Stimulated activated CD4-positive, alpha-beta T cell treated with anti-CD3 and anti-CD28 coated beads, TNF-alpha, amount 100 ng/mL, for 48 hours (primary cell): ENCODE measurements at places on chromosomes 4 and X.

- DNase-seq: no peak
Measured at GRCh38 chr4:174714393-174715211, 114.4 kb downstream of the GLRA3 start.

DNA sequence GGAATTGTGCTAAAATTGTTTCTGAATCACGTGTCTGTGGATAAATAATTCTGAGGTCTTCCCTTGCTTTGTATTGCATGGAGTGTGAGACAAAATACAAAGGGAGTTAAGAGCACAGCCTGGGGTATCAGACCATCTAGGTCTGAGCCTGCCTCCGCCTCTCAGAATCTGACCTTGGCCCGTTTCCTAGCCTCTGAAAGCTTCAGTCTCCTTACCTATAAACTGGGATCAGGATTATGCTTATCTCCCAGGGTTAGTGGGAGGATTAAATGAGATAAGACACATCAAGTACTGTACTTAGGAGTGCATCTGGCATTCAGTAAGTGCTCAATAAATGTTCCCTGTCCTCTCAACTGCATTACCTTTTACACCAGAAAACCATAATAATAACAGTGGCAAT is 140.6 kb upstream of the TENM3 start:
- no peak for DNase-seq

DNA sequence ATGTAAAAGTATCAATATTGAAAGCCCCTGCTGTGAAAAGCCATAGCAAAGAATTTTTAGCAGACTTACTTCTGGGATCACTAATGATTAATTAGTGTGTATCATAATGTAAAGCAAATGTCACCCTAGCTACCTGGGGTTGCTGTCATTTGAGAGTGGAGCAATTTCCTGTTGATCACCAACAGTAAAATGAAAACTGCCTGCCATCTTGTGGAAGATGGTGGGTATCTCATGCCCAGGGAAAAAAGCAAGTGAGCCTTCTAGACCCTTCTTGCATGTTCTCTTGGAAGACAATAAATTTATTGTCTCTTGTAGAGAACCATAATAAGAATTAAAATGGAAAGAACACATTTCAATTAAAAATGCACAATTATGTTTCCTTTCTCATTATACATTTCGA is 360.2 kb downstream of the ZIC3 start:
- DNase-seq: no peak

GRCh38 chr4:8391972-8392371 is 48.6 kb downstream of the ACOX3 start:
- DNase-seq: no peak

GRCh38 chrX:128781506-128781905 is 729.3 kb upstream of the ACTRT1 start:
- DNase-seq: no peak

DNA sequence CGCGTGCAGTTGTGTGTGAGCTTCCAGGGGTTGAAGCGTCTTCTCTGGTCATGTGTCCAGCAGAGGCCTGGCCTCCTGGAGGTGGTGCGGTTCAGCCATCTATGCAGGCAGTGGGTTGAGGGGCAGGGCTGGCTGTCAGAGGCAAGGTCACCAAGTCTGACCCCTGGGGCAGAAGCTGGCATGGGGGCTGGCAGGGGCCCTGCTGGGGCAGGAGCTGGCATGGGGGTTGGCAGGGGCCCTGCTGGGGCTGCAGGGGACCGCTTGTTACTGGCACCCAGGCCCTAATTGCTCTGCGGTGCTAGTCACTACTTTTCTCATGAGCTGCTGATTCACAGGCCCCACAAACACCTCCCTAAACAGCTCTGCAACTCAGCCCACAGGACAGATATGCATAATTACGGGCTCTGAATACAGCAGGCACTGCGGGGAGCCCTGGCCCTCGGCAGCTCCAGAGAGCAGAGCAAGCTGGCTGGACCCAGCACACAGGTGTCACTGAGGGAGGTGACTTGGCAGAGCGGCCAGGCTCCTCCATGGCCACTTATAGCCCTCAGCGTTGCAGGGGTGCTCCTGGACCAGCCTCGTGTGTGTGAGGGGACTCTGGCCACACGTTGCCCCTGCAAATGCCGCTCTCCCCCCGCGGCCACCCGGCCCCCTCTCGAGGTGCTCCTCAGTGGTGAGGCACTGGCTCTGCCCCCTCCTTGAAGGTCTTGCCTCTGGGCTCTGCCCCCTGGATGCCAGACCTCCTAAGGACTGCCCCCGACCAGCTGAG is 32.7 kb downstream of the CPLX1 start:
- DNase-seq: no peak

- no peak for DNase-seq
Measured at GRCh38 chr4:26239801-26240200, 81.0 kb upstream of the RBPJ start.

DNA sequence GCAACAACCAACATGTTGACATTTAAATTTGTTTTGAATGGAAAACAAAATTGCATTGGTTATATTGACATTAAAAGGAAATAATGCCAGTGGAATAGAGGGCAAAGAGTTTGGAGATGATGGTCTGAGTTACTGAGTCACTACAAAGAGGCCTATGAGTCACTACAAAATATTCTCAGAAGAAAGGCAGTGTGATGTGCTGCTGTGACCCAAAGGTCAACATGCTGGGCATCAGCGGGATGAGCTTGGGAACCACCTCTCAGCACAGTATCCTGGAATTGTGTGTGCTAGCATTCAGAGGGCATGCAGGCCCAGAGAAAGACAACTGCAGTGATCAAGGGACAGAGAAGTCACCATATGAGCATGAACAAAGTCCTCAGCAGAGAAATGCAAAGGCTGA is 2.8 kb downstream of the CMC4 start:
- no peak for DNase-seq

DNA sequence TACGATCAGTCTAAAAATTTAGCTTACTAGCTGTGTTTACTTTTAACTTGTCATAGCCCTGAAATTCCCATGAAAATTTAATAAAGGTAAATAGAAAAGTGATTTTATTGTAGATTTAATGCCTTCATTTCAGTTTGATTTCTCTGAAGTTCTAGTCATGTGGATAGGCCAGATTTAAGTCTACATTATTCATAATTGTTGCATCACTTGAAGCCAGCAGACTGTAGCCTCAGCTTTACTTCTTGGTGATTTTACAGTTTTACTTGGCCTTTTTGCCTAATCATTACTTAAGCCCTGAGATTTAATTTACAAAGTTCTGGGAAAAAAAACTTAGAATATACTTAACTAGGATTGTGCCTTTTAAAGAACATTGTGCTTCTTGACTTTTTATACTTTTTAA is 73.5 kb upstream of the FHDC1 start:
- DNase-seq: no peak

DNA sequence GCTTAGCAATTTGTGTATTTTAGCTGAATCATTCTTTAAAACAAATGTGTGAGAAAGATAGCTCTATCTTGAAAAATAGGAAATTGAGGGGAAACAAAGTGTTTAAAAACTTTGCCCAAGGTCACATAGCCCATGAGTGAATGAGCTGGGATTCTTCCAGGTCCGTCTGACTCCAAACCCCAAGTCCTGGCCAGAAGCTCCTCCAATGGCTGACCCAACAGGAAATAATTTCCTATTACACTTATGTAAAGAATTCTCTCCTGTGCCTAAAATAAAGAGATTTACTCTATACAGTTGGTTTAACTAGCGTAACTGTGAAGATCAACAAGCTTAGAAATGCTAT is 287.6 kb downstream of the ARHGAP24 start:
- DNase-seq: no peak

DNA sequence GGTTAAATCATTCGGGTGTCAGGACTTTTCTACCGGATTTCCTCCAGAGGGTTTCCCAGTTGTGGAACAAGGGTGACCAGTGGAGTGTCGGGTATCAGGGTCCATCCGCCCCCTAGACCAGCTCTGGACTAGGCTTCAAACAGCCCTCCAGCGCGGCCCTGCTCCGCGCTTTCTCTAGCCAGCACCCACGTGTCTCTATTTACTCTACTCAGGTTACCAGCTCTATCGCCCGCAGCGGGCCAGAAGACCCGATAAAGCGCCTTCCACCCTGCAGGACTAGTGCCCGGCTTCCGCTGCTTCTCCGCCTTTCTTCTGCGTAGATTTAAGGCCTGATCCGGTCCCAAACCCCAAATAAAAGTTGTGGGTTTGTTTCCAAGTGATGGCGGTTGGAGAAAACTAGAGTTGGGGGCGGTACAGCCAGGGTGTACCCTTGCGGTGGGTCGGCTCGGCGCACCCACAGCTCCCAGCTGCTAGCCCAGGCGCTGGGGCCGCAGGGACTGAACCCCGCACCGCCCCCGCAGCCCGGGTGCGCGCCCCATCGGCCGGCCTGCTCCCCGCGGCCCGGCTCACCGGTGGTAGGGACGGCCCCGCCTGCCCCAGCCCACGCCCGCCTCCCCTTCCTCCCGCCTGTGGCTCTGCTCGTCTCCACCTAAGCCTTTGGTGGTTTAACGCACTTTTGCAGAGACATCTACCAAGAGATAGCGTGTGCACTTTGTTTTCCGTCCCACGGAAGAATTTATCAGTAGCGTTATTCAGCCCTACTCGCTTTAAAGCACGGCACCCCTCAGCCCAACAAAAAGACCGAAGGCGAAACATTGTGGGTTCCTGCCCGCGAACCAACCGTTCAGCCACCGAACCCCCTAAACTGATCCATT is 2.1 kb downstream of the LEF1 start:
- peak; percentile 55 for DNase-seq

GRCh38 chr4:182823576-182823975 is 93.6 kb downstream of the DCTD start:
- DNase-seq: no peak

- no peak for DNase-seq
Measured at GRCh38 chr4:4758681-4759080, 100.8 kb upstream of the MSX1 start.

DNA sequence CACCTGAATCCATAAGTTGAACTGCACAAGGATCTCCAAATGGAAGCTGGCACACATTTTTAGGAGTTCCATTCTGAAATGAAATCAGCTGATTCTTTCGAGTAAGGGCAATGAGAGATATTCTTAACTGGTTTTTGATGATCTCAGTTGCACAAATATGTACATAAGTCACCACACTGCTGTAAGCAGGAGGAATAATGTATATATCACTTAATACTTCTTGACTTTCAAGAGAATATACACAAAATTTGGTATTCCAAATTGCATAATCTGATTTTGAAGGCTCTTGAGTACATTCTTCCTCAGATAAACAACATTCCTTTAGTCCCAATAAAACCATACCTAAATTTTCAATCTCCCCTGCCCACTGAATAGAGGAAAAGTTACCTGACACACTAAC is 8.2 kb downstream of the FANCB start:
- DNase-seq: no peak

DNA sequence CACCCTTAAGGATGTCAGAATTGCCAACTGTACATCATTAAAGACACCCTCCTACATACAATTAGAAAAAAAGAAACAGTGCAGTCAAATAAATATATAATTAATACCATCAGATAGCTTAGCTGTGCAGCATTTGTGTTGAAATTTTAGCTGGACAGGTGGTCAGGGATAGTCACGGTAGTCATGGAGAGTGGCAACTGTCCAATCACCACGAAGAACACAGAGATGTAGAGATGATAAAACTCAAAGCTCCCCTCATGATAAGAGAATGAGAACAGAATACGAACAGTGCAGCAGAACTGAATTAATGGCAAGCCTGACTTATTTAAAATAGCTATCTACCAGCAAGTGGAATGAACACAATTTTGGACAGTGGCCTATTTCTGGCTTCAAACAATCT is 27.2 kb downstream of the SLC39A8 start:
- DNase-seq: no peak

DNA sequence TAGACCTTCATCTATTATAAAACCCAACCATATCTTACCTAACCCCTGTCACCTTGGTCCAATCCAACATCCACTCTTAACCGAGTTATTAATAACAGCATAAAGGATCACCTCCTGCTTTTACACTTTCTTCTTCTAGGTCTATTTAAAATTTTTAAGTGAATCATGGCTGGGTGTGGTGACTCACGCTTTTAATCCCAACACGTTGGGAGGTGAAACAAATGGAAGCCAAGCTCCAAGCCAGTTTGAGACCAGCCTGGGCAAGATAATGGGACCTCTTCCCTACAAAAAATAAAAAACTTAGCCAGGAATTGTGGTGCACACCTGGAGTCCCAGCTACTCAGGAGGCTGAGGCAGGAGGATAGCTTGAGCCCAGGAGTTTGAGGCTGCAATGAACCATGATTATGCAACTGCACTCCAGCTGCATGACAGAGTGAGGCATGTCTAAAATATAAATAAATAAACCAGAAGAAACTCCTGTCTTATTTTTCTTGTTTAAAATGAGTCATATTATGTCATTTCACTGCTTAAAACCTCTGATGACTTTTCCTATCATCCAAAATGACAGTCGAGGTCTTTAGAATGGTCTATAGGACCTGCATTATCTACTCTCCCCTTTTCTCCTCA is 188.4 kb downstream of the GASK1B start:
- DNase-seq: no peak

- no peak for DNase-seq
Measured at GRCh38 chrX:72687396-72687795, 26.7 kb downstream of the PHKA1 start.

- no peak for DNase-seq
Measured at GRCh38 chrX:8027827-8028226, 100.6 kb upstream of the PNPLA4 start.

- DNase-seq: no peak
Measured at GRCh38 chr4:83281307-83281706, 3.3 kb downstream of the COQ2 start.

DNA sequence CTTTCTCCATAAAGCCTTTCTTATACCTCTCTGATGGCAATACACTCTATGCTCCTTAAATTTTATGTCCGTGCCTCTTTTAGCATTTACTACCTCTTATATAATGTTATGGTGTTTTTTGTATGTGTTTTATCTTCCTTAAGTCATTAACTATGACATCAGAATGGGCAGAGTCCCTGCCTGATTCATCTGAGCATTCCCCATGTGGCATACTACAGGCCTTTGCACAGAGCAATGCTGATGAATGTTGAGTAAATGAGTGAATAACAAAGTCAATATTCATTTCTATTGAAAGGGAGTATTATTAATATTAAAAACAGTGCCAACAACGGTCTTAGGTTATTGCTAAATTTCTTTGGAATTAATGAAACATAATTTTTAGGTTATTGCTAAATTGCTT is 18.8 kb upstream of the RPS6KA3 start:
- DNase-seq: no peak

DNA sequence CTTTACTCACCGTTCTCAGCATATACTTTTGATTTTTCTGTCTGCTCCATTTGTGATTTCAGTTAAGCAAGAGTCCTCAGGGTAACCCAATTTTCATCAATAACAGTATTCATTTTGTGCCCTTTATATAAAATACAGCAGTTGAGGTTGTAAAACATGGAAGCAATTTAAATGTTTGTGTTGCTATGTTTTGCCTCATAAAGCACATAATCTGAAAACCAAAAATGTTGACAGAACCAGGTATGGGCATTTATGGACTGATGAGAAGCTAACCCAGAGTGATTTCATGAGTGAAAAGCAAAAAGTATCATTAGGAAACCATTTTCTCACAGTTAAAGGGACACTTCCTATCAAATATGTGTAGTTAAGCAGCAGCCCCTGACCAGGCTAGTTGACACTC is at the start of gene ASIC5:
ASIC5 (minus strand) TSS at position 101 of the 400 bp plus-strand sequence; CDS start at position 50, 51 bp downstream.
- no peak for DNase-seq

GRCh38 chr4:3440979-3441500 is 728 bp upstream of the HGFAC start:
- no peak for DNase-seq

- no peak for DNase-seq
Measured at GRCh38 chr4:16745009-16745635, 153.3 kb downstream of the LDB2 start.

GRCh38 chrX:102739657-102740056 is 19.1 kb downstream of the GPRASP3 start:
- DNase-seq: no peak
